ENCODE measurements at places on chromosomes 7 and 10.

DNA sequence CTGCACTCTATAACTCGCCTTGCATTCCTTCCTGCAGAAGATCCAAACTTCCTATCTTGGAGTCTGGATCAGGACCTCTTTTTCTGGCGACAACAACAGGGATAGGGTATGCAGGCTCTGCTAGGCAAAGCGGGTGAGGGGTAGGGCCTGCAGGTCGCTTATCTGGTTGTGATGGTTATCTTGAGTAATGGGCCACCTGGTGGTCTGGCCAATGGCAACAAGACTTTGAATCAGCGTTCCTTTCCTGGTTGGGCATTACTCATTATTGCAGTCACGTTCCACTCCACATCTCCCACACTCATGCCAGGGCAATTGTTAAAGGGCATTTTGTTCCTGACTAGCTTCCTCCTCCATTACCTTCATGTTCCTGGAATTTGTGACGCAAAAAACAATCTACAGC is 48.4 kb upstream of the PLXDC2 start:
- DNase-seq = no peak

DNA sequence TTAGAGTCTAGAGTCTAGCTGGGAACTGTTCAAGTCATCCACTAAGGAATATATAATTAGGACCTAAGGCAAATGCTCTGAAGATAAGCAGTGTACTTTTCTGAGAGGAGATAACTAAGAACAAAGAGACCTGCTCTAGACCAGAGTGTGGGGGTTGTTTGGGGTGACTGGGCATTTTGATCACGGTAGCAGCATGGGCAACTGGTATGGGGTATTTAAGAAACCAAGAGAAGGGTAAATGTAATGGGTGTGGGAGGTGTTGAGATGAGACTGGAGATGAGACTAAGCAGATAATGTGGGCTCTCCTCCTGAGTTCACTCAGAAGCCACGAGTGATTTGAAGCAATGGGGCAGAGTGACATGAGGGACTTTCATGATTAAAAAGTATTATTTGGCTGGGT is 1082.9 kb downstream of the GATA3 start:
- DNase-seq = no peak

DNA sequence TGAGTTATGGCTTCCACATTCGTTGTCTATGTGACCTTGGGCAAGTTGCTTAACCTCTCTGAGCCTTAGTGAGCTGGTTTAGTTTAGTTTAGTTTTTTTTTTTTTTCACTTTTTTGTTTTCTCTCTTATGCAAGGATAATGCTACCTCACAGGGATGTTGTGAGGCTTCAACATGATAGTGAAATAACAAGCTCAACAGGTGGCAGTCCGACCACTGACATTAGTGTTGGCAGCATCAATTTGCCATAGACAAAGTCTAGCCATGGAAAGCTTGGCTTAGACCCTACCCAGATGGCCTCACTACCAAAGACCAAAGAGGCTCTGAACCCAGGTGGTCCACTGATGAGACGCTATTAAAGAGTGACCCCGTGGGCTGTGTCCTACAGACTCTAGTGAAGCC is 27.2 kb upstream of the UNC5B start:
- no peak for DNase-seq

GRCh38 chr10:79331709-79332108 is 15.6 kb upstream of the PPIF start:
- peak; percentile 88 for DNase-seq

- DNase-seq = peak; percentile 13
These were observed 108.7 kb downstream of the TBXAS1 start for GRCh38 chr7:139937715-139938114.

DNA sequence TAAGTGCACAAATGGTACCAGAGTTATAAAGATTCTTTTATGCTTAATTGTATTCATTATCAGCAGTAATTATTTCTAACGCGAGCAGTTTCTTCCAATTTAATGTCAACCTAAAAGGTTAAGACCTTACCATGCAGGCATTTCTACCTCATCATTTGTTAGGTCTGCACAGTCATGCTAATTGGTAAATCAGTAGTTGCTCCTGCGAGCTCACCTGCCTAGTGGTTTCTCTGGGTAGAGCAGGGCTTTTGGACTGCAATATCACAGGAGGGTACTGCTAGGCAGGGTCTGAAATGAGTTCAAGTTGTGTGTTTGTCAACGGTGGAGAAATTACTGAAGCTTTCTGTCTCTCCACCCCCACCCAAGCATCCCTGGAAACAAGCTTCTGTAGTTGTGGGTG is 558.5 kb upstream of the MGMT start:
- no peak for DNase-seq

GRCh38 chr10:52879091-52879807 is 106.7 kb upstream of the MBL2 start:
- no peak for DNase-seq

- no peak for DNase-seq
These were observed 103.7 kb downstream of the GLI3 start for GRCh38 chr7:42133321-42133720.

DNA sequence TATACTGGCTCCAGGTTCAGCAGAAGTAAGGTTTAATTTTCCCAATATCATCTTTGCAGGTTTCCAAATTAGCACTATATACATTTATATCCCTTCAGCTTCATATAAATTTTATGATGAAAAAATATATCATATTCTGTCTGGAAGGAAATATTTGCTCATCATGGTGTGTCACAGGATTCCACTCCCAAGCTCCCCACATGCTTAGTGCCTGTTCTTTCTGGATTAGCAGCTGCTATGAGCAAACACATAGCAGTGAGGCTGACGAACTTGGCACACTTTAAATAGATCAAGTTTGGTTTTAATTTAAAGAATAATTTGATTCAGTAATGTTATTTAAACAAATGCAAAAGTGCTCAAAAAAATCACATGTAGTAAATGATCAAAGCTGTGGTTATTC is 251.9 kb downstream of the AGMO start:
- no peak for DNase-seq

GRCh38 chr10:802506-802905 is 113.0 kb upstream of the DIP2C start:
- DNase-seq = no peak

GRCh38 chr7:80273327-80273726 is 138.7 kb downstream of the GNAI1 start:
- no peak for DNase-seq

DNA sequence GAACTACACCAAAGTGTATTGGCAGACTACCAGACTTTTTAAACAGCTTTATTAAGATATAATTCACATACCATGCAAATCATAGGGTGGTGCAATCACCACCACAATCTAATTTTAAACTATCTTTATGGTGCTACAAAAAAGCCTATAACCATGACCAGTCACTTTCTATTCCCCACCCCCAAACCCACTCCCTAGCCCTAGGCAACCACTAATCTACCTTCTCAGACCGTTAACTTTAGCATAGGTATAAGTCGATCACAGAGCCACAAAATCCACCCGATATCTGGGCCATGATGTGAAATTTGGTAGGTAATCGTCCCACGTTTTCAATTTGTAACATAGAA is 536 bp upstream of the POM121 start:
- no peak for DNase-seq

- DNase-seq = no peak
These were observed 81.4 kb downstream of the ORC5 start for GRCh38 chr7:104126411-104126841.

GRCh38 chr10:104297697-104298660 is 29.0 kb downstream of the GSTO2 start:
- DNase-seq = no peak

- no peak for DNase-seq
These were observed 230.3 kb downstream of the ARHGAP12 start for GRCh38 chr10:31698181-31698830.

GRCh38 chr7:36279200-36279925 is 110.3 kb upstream of the ANLN start:
- DNase-seq = no peak

DNA sequence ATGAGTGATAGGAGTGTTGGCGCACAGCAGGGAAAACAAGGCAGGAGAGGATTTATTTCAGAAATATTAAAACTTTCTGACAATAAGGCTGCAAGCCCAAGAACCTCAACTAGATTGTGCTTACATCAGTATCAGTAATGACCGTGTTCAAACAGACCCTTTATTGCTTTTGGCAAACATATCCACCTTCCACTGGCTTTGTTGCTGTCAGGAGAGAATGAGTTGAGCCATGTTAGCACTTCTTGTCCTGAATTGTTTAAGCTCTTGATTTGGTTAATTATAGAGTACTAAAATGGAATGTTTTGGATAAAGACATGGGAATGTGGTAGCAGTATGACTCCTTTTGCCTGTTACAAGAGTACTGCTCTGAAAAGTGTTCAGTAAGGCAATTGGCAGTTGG is 3.8 kb downstream of the AHCYL2 start:
- DNase-seq = no peak
